Astrocyte of the cerebellum (primary cell): ENCODE measurements at places on chromosomes 2 and 18.

- DNase-seq = no peak
Measured at GRCh38 chr2:119536707-119537106, 7.5 kb upstream of the CFAP221 start.

GRCh38 chr2:73175663-73176204, 26.6 kb upstream of the NOTO start:
- no peak for DNase-seq

DNA sequence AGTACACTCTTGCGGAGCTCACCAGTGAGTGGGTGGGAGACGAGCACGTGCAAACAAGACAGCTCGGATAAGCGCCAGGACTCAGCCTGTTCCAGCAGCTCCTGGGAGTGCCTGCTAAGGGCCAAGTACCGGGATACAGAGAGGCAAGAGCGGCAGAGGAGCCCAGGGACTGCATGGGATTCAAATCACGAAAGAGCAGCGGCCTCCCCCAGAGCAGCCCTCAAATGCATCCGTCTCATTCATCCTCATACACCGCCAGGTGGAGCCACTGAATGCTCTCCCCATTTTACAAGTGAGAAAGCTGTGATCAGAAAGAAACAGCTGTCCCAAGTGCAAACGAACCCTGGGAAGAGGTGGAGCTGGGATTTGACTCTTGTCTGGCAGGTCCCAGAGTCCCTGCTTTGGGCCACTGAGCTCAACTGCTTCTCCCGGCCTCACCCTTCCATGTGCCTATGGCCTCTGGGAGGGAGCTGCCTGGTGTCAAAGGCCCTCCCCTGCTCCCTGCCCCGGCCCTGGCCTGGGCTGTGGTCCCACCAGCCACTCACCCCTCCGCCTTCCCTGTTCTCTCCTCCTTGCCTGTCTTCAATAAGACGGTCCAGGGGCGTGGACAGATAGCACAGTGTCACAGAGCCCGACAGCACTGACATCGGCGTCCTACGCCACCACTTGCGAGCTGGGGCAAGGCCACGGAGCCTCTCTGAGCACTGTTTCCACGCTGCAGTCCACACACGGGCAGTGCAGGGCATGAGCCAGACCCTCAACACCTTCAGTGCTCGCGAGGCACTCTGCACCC, 72.8 kb upstream of the TAF1B start:
- DNase-seq = peak; percentile 64

- peak; percentile 93 for DNase-seq
Measured at GRCh38 chr2:39513641-39514094, 76.6 kb upstream of the MAP4K3 start.

DNA sequence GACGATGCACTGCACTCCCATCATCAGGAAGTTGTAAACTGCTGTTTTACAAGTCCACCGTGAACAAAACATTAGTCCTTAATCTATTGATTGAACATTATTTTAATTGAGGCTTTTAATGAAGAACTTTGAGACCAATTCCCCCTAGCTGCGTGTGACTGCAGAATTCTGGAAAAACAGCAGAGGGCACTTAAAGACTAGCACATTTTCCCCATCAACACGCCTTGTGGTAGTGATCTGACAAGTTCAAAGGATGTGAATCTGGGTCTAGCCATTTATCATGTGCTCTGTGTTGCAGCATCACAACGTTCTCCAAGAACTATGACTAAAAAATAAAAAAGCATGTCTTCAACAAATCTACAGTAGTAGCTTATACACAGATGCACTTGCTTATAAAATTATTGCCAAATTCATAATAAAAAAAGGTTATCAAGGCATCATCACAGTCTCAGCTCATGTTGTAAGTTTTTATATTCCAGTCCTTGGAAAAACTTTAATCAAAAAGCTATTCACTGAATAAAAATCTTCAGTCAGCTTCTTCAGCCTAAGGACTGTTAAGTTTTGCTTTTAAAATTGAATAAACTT, 35.8 kb downstream of the SKOR2 start:
- peak; percentile 45 for DNase-seq

DNA sequence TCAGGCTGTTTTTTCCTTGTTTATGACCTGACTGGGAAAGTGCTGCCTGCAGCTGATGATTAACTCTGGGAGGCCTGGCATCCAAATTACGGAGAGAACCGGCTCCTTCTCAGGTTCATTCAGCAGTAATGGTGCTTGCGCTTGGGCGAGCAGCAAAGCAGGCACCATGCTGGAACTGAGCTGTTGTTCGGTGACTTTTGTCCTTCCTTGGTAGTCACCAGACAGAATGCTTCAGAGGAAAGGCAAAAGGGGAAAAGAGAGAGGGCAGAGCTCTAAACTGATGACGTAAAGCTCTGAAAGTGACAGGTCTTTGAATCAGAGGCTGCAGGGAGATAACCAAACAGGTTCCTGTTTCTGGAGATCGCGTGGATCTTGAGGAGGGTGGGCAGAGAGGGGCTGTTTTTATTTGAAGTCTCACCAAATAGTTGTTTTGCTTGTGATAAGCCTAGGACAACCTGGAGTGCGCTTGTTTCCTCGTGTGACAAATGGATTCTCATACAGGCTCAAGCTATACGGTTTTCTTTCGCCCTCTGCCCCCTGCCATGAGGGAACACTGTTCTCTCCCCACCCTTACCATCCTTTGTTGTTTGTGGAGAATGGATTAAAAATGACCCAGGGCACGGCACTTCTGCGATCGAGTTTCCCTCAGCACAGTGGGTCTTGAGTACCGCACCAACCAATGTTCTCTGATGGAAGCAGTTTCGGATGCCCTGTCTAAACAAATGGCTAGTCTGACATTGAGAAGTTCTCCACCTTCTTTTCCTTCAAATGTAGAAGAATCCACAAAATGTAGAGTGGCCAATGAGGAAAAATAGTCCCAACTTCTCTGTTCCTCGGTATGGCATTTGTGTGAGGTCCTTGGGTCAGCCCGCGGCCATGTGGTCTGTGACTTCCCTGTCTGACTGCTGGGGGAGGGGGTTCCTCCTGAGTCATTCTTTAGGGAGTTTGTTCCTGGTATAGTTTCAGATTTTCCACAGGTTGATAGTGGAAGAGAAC, 1.3 kb downstream of the RASGRP3 start:
- DNase-seq = no peak

DNA sequence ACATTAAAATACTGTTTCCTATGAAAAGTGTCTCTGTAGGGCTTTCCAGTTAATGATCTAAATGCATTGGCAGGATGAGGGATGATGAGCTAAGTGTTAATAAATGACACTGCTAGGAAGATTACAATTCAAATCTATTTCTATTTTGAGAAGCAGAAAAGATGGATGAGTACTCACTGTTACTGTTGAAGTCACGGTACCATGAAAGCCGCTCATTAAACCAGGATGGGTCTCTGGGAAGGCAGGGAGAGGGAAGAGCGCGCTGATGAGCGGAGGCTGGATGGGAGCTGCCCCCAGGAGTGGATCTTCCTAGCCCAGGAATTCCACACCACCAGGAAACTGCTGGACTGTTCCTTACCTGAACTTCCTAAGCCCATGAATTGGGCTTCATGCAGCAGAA, 27.1 kb upstream of the TXNDC2 start:
- DNase-seq = no peak

- DNase-seq = no peak
Measured at GRCh38 chr2:120707816-120708215, 27.9 kb upstream of the GLI2 start.

GRCh38 chr18:6865251-6865650, 135.7 kb downstream of the ARHGAP28 start:
- DNase-seq = no peak

GRCh38 chr2:148416248-148416647, 228.3 kb upstream of the EPC2 start:
- no peak for DNase-seq

GRCh38 chr2:64970495-64970894, 18.7 kb upstream of the SLC1A4 start:
- no peak for DNase-seq

GRCh38 chr2:60505880-60506260, 47.6 kb downstream of the BCL11A start:
- no peak for DNase-seq

GRCh38 chr18:21112543-21113105, 1.0 kb upstream of the ROCK1 start:
- DNase-seq = no peak

DNA sequence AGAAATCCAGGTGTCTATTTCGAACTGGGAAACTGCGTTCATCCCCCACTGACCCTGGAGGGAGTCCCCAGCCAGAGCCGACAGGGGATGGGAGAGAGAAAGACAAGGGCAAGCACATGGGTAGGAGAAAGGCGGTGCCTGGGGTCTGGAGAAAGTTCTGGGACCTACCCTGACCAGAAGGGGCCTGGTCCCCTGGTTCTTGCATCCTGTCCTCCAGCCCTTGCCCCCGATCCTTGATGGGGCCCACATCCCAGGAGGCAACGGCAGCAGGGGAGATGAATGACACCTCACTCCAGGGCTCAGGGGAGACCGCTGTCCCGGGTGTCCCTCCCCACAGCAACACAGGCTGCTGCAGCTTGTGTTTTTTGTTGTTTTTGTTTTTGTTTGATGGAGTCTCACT, 4.9 kb downstream of the ADCY3 start:
- no peak for DNase-seq

GRCh38 chr2:187168720-187169713, 279.0 kb downstream of the CALCRL start:
- no peak for DNase-seq

- DNase-seq = no peak
Measured at GRCh38 chr2:48545244-48545643, 15.3 kb downstream of the STON1 start.

- DNase-seq = no peak
Measured at GRCh38 chr2:128374711-128375413, 56.2 kb upstream of the HS6ST1 start.

DNA sequence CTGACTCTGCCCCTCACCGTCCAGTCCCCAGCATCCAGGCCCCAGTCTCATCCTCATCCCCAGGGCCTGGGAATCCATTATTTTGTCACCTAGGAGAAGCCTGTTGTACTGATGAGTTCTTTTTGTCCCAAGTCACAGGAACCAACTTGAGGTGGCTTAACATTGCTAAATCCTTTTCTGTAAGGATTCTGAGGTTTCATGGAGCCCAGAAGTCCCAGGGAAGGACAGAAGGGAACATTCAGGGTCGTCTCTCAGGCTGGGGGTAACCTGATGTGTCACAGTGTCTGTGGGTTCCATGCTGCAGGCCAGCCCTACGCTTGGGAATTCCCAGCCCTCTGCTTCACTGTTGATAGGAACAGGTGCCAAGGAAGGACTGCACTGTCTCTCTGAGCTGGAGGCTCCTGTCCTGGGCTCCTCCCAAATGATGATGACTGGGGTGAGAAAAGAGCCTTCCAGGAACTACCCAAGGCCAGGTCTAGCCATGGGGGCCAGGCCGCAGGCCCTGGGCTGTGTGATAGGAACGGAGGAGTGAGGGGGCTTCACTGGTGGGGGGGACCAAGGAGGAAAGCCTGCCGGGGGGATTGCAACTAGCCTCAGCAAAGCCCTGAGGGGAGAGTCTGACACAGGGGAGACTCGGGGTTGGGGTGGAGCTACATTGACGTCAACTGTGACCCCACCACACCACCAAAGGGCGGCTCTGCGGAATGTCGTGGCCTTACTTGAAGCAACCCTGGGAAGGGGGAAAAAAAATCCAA, 145.7 kb downstream of the SMAD7 start:
- no peak for DNase-seq

- DNase-seq = no peak
Measured at GRCh38 chr2:118010473-118010872, 3.4 kb downstream of the CCDC93 start.
